NCI-H748 treated with DMSO at 0.1 percent for 48 hours (cell line): ENCODE measurements at places on chromosomes 4 and X.
A peak's percentile ranks its signal among the peaks of the same experiment; 100 is the strongest.

DNA sequence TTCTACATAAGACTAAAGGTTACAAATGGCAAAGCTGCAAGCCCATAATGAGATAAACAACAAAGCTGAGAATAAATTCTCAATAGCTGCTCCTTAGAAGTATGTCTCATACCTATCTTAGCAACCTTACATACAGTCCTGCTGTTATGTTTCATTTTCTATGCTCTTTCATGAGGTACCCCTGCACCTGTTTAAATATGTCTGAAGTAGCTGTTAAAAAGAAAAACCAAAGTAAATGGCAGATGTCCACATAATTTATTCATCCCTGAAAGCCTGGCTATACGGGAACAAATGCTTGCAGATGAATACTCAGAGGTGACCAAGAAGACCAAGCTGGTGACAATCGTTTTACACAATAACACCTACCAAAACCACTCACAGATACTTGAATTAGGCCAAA is 22.5 kb downstream of the PPA2 start:
- peak; percentile 60 for DNase-seq

- no peak for DNase-seq
These were observed 1673.4 kb upstream of the PCDH7 start for GRCh38 chr4:29046781-29047180.

DNA sequence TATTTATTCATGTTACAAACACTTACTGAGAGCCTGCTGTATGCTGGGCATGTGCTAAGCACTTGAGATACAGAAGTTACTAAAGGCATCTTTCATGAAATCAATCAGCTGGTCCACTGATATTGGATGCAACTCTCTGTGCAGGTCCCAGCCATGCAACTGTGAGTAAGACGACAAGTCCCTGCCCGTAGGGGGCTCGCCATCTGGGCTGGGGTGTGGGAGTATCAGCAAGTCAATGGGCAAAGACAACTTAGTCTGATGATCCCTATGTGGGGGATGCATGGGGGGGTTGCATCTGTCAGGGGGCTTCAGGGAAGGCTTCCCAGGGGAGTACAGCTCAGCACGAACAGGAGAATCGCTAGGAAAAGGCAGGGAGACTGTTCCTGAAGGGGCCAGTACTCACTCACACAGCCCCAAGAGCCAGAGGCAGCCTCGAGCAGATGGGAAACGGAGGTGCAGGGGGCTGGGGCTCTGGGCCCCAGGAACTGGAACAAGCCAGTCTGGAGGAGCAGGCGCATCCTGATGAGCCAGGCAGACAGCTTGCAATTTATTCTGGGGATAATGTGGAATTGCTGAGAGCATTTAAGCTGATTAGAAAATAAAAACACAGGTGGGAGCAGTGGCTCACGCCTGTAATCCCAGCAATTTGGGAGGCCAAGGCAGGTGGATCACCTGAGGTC is 40.2 kb downstream of the CRMP1 start:
- DNase-seq, result no peak

DNA sequence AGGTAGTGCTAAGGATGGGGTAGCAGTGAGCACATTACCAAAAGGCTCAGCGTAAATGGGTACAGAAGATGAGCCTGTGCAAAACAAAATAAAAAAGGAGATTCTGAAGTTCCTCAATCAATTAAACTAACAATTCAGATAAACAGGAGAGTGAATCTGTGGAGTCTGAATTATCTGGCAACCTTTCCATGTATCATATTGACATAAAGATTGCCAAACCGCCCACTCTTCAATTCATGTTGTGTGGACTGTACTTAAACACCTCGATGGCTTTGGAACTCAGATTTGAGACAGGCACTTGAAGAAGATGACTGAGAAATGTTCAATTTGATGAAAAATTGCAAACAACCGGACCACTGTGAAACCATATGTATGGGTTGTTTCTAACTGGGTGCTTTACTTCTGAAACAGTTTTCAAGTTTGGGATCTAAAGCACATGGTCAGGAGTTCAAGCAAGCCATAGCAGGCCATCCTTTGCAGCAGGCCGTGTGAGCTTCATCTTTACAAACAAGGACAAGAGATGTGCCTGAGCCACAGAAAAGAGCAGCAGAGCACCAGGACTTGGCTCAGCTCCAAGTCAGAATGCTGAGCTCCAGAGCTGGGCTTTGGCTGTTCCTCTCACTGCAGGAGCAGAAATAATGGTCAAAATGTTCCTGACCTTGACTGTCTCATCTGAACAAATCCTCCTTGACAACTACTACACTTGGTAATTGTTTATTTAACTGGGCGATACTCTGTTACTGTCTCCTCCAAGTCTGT is 108.1 kb downstream of the MGST2 start:
- DNase-seq, result no peak

DNA sequence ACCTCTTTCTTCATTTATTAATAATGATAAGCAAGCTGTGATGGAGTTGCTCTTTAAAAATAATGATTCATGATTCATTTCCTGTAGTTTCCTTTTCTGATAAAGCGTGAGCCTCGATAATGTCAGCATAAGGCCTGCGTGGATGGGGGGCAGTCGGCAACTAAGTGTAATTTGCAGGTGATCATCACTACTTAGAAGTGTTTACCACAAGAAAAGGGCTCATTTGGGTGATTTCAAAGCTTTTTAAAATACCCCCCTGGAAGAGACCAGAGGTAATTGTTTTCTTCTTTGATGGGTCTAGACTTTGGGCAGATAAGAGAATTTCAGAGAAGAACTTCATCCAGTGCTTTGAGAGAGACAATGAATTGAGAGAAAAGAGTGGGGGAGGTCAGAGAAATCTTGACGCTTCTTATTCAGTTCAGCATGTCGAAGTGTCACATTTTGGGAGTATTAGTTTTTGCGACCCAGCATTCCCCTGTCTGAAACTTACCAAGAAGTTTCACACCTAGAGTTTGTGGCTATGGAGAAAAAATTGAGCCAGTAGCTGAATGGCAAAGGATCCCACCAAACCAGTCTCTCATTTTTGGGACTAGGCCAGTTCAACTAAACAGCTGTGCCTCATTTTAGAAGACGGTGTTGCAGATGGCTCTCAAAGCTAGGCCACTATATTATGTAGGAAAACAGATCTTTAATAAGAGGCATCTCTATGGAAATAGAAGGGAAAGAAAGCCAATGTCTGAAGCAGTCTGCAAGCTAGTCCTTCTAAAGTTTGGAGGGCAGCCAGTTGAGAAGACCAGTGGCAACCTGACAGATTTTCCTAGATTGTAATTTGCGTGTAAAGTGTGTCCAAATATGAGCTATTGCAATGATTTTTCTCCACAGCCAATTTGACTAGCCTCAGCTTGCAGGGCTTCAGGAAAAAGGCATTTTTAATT is 171.0 kb upstream of the PPP1R2C start:
- no peak for DNase-seq

DNA sequence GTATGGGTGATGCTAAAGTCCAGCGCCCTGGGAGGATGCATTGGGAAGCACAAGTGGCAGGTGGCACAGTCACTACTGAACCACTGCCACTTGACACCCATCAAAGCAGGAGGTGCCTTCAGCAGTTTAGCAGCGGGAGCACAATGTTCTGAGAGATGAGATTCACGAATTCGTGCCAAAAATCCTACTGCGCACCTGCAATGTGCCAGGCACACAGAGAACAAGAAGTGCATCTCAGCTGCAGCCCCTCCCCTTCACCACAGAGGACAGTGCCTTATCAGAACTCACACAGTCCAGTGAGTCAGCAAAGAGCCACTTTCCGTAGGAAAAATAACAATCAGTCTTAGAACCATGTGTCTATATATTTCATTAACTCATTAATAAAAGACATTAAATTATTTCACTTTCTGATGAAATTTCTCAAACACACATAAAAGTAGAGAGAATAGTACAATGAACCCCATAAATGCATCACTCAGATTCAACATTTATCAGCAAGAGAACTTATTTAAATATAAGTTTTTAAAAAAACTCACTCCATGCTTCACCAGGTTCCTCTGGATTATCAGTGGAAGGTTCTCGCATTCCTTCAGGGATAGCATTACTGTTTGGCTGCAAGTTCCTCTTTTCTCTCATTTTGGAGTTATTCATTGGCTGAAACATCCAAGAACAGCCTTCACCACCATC is 47.0 kb downstream of the BEND2 start:
- peak; percentile 2 for DNase-seq

DNA sequence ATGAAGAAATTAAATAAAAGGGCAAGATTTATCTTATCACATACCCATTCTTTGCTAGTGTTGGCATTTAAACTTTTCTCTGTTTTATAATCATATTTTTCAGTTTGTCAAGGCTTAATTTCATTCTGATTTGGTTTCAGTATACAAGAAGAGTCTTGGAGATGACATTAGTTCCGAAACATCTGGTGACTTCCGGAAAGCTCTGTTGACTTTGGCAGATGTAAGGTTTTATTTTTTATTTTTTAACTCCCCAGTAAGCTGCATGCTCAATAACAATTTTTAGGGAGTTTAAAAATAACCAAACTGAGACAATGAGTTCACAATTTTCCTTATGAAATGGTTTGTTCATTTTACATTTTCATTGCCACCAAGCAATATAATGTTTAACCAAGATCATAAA is 39.8 kb downstream of the ANXA3 start:
- DNase-seq, result no peak

GRCh38 chrX:23374291-23374690 is 39.6 kb downstream of the PTCHD1 start:
- DNase-seq, result no peak

DNA sequence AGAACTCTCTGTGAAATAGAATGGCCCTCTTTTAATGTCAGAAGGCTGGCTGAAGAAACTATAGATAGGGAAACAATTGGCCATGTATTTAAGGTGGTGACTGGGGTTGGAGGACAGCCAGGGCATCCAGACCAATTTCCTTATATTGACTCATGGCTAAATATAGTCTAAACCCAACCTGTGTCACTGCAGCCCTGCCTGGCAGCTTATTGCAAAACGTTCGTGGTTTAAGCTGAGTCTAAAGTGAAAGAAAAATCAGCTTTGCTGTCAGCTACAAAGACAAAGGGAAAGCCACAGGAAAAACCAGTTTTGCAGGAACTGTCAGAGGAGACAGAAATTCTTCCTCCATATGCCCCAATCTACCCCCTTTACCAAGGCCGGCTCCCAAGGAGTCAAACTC is 902.8 kb upstream of the NDST4 start:
- no peak for DNase-seq

DNA sequence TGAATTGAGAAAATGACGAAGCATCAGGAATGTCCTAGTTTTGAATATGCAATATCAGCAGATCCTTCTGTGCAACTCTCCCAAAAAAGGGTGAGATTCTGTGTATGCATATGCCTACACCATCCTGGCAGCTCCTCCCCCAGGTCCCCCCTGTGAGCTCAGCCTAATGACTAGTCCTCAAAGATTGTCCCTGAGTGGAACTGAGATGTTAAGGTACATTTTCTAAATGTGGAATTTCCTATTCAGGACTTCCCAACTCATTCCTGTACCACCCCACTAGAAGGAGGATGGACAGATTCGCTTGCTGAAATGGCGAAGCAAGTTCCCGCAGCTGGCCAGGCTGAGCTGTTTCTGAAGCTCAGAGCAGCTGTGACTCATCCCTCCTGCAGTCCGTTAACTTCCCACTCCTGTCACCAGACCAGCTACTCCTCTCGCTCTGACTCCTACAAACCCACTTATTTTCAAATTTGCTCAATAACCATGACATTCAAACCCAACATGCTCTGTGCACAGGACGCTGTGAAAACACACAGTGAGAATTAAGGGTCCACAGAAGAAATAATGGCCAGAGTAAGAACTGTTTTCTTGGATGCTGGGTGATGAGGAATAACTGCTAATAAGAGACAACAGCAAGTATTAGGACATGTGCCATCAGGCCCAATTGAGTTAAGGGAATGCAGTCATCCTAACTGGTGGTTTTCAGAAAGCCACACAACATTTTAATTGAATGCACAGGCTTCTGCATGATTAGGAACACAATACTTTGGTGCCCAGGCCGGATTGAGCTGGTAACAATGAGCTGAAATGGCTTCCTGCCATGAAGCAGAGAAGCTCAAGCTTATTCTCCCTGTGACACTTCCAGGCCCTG is 40.0 kb upstream of the IRF2 start:
- DNase-seq, result no peak

- no peak for DNase-seq
These were observed 628 bp downstream of the SCLT1 start for GRCh38 chr4:129092631-129093190.

DNA sequence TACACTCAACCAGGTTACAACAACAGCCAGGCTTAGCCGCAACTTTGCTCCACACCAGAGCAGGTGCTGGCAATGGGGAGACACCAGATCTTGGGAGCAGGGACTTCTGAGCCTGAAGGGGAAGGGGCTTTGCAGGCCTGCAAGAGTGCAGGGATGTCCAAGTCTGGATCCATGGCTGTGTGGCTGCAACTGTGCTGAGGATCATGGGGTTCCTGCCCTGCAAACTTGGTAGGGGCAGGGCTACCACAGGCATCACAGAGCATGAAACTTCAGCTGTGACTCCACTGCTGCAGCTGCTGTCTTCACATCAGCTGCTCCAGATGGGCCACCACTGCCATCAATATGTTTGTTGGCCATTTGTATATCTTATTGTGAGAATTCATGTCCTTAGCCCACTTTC is 340.4 kb downstream of the FSTL5 start:
- DNase-seq, result no peak

- DNase-seq, result no peak
These were observed 14.1 kb upstream of the USO1 start for GRCh38 chr4:75710246-75710645.

- DNase-seq, result no peak
These were observed 41.7 kb downstream of the TMEM164 start for GRCh38 chrX:110044346-110045249.

GRCh38 chrX:2817036-2817435 is 11.7 kb upstream of the GYG2 start:
- no peak for DNase-seq

DNA sequence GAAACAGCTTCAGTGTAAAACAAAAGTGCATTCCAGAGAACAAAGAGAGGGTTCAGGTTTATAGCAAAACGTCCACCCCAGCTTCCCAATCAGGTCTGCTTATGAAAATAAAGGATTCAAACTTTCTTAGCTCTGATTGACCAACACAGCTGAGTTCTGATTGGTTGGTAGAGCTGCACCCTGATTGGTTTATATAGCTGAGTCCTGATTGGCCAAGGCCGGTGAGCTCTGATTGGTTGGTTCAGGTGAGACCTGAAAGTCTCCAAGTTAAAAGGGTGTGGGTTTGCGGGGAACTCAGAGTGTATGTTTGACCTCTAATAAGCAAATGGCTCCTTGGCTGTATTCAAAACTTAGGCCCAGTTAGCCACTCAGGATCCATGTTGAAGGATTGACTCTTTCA is 20.9 kb downstream of the CLRN2 start:
- DNase-seq, result no peak

GRCh38 chr4:108651014-108651791 is 804 bp downstream of the OSTC start:
- no peak for DNase-seq

- DNase-seq, result no peak
These were observed 8.8 kb upstream of the XIAP start for GRCh38 chrX:123851079-123851478.

GRCh38 chrX:152907084-152907651 is 9.3 kb downstream of the ZNF185 start:
- peak; percentile 33 for DNase-seq

DNA sequence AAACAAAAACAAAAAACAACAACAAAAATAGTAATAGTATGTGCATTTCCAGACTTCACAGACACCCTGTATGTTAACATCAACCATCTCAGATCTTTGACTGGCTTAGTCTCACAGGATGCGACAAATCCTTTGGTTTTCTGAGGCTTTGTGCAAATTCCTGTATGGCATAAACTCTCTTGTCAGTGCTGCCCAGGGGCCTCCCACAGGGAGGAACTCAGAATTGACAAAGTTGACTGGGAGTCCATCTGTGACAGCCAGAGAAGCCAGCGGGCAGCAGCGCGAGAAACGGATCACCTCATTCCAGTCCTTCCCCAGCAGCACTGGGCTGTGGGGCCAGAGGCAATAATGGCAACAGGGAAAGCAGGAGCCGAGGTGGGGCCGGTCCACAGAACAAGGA is 19.1 kb upstream of the DDX3X start:
- DNase-seq, result no peak
